CD4-positive, alpha-beta T cell (primary cell): ENCODE measurements at places on chromosomes 3 and 15.

DNA sequence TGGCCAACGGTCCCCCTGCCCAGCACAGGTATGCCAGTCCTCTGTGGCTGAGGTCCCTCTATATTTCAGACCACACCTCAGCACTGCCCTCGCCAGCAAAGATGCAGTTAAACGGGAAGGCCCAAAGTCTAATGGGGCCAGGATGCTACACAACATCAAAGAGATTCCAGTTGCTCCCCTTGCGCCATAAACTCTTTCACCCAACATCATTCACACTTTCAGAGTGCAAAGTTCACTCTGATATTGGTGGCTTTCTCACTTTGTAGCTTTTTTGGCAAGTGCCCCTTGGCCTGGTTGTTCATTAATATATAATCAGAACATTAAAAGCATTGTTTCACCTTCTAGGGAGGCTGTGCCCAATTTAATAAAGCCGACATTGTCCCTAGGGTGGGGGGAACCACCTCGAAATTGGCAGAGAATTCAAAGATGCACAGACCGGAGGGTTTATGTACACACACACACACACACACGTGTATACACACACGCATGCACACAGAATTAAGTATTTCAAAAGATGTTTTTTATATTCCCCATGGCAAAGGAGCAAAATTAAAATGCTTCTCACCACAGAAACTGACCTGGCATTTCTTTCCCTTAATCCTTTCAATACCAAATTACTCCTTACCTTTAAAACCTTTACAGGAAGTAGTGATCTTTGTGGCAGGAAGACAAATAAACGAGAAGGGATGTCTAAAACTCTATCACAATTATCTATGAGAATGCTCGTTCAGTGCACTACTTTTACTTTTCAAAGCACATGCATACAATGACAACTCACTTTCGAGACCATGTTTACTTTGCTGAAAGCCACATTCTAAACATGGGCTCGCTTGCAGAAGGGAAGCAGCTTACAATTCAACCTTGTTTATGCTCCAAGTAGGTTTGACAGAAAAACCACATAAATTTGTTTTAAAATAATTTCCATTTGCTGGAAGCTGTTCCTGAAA, 19.5 kb downstream of the LRIG1 start:
- DNase-seq = no peak

GRCh38 chr3:39917065-39917773, 107.8 kb downstream of the MYRIP start:
- no peak for DNase-seq

GRCh38 chr3:53547327-53547726, 52.9 kb downstream of the CACNA1D start:
- DNase-seq = no peak

GRCh38 chr3:134085034-134085775, 55.5 kb upstream of the SLCO2A1 start:
- DNase-seq = no peak
